Smooth muscle cell of bladder (primary cell): ENCODE measurements at places on chromosomes 7 and 10. TPM values are rescaled to one million over a fixed set of nuclear protein-coding genes. Genes with fewer than 3 reads are reported as not detected.

OR2A42 gene
- under 0.01 TPM in 1 of 2 replicates, not detected in the other for total RNA-seq

STEAP1 gene
- total RNA-seq = 30.2 and 52.5 TPM in 2 replicates

SLC29A3 gene
- 1.1 and 1.5 TPM in 2 replicates for total RNA-seq

INMT gene
- 13.4 and 21.8 TPM in 2 replicates for total RNA-seq

STRA8 gene
- total RNA-seq = not detected in 2 replicates

LIPN gene
- total RNA-seq = not detected in 2 replicates

WNT8B gene
- total RNA-seq = not detected in 2 replicates

DDC gene
- total RNA-seq = not detected in 2 replicates

GDF10 gene
- 0.14 and 1.2 TPM in 2 replicates for total RNA-seq

STEAP4 gene
- 0.71 and 4.6 TPM in 2 replicates for total RNA-seq

SPDYE11 gene
- not detected in 2 replicates for total RNA-seq

FAM3C gene
- 48.1 and 117 TPM in 2 replicates for total RNA-seq

CYP3A4 gene
- not detected in 2 replicates for total RNA-seq

FAM221A gene
- total RNA-seq = 0.65 and 1.7 TPM in 2 replicates

GRID2IP gene
- total RNA-seq = not detected in 2 replicates

ADCY1 gene
- 0.18 and 0.28 TPM in 2 replicates for total RNA-seq

SNX10 gene
- total RNA-seq = 0.37 and 0.85 TPM in 2 replicates

PRKG1 gene
- total RNA-seq = 29.3 and 32.7 TPM in 2 replicates

TYW1B gene
- total RNA-seq = 1.3 and 5.1 TPM in 2 replicates

SLC26A3 gene
- total RNA-seq = not detected in 2 replicates

HYAL4 gene
- not detected in 2 replicates for total RNA-seq

PLEKHA8 gene
- 10.1 and 11.4 TPM in 2 replicates for total RNA-seq

NAT16 gene
- not detected in 2 replicates for total RNA-seq

PPA1 gene
- total RNA-seq = 191 and 270 TPM in 2 replicates

FAM53B gene
- 7.8 and 10.4 TPM in 2 replicates for total RNA-seq

CYP2C19 gene
- total RNA-seq = not detected in 2 replicates

C7orf33 gene
- total RNA-seq = not detected in 2 replicates

PDK4 gene
- total RNA-seq = 13.1 and 16.2 TPM in 2 replicates

ICA1 gene
- total RNA-seq = under 0.01 TPM in 2 replicates

TSPAN12 gene
- 2.1 and 10.8 TPM in 2 replicates for total RNA-seq

TSC22D4 gene
- total RNA-seq = 12.1 and 15.0 TPM in 2 replicates

RAB19 gene
- not detected in 2 replicates for total RNA-seq

SUN3 gene
- not detected in 2 replicates for total RNA-seq

OPALIN gene
- not detected in 2 replicates for total RNA-seq

CDHR1 gene
- total RNA-seq = under 0.01 TPM in 2 replicates

SORBS1 gene
- 0.57 and 1.5 TPM in 2 replicates for total RNA-seq

GLI3 gene
- total RNA-seq = 4.1 and 5.1 TPM in 2 replicates

PCGF6 gene
- 10.0 and 13.5 TPM in 2 replicates for total RNA-seq

EN2 gene
- total RNA-seq = under 0.01 TPM in 1 of 2 replicates, not detected in the other

NODAL gene
- not detected in 2 replicates for total RNA-seq

PIK3CG gene
- 0.09 and 0.28 TPM in 2 replicates for total RNA-seq

SPDYE16 gene
- total RNA-seq = 0.14 TPM in 1 of 2 replicates, not detected in the other

TCTN3 gene
- 31.6 and 41.9 TPM in 2 replicates for total RNA-seq

TAS2R40 gene
- not detected in 2 replicates for total RNA-seq

SLC18A3 gene
- total RNA-seq = not detected in 2 replicates

LIPJ gene
- under 0.01 TPM in 2 replicates for total RNA-seq

MSANTD7 gene
- total RNA-seq = 14.5 and 17.2 TPM in 2 replicates
